ENCODE measurements at places on chromosomes 12 and 14. TPM values are rescaled to one million over a fixed set of nuclear protein-coding genes. Genes with fewer than 3 reads are reported as not detected.

DNA sequence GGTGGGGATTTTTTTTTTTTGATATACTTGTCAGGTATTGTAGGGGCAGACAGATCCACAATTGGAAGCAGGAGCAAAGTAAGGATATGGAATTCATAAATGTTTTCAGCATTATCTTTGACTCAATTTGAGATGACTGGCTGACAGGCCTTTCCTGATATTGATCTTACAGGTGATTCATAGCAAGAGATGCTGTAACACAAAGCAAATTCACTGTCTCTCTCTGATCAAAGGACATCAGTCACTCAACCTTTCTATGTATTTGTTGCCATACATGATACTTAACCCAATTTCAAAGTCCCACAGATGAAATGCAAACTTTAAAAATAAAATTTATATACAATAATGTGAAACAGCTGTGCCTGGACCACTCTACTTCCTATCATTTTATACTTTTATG, 1506.9 kb downstream of the AACS start:
- DNase-seq = no peak

- no peak for DNase-seq
Measured at GRCh38 chr14:75299059-75299458, 20.4 kb downstream of the FOS start.

DNA sequence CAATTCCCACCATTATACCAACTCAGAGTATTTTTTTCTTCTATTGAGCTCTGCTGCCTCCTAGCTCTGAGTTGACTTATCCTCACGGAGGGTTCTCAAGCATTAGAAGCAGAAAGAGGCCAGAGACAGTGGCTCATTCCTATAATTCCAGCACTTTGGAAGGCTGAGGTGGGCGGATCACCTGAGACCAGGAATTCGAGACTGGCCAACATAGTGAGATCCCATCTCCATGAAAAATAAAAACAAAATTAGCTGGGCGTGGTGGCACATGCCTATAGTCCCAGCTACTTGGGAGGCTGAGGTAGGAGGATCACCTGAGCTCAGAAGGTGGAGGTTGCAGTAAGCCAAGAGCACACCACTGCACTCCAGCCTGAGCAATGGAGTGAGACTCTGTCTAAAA, 21.0 kb downstream of the HPD start:
- no peak for DNase-seq

Gene PABPN1
- total RNA-seq = 28.2 TPM

- DNase-seq = no peak
Measured at GRCh38 chr12:105637470-105637869, 307.0 kb downstream of the C12orf75 start.

Gene GDF3
- total RNA-seq = not detected

Gene CLECL1
- not detected for total RNA-seq

DNA sequence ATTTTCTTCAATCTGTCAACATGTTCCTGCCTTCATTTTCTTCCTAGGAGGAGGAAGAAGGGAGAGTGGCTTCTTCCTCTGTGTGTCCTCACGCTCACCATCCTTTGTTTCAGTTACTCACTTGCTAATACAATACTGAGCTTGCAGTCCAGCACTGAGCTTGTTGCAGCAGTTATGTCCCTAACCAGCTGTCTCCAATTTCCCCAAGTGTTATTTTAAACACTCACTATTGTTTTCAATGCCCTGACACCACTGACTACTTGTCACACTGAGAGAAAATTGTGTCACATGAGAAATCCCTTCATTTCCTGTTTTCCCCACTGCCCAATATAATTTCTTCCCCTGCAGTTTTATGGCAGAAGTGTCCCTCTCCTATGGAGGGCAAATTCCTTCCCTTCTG, 53.4 kb downstream of the HSD17B6 start:
- DNase-seq = no peak

Gene HOXC10
- total RNA-seq = not detected

Gene LHX5
- total RNA-seq = not detected

GRCh38 chr12:59570145-59570544, 25.7 kb upstream of the SLC16A7 start:
- no peak for DNase-seq

Gene BEST3
- total RNA-seq = not detected

- no peak for DNase-seq
Measured at GRCh38 chr14:74400031-74400685, 25.9 kb downstream of the SYNDIG1L start.

DNA sequence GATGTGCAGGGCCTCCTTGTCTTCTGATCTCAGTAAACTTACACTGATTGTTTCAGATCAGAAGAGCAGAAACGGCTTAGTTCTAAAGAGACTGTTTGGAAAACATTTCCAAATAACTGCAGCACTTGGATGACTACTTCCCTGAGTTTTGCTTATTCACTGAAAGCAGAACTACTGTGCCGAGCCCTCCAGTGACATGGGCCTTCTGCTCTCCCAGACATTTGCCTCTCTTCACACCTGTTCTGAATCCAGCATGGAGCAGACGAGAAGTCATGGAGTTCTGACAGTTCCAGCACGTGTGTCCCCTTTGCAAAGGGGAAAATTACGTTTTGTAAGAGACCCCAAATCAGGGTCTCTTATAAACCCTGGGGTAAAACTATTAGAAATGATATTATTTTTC, 31.4 kb downstream of the ETNK1 start:
- no peak for DNase-seq

GRCh38 chr12:131457331-131458047, 253.4 kb upstream of the SFSWAP start:
- no peak for DNase-seq

GRCh38 chr14:96501740-96502620, at the start of gene PAPOLA:
Gene PAPOLA, plus strand, starts transcription at chr14:96502382. Its CDS starts 211 bp downstream, at chr14:96502593.
- peak; percentile 58 for DNase-seq

Gene PRB2
- not detected for total RNA-seq

- DNase-seq = peak; percentile 16
Measured at GRCh38 chr12:56193025-56193578, 3.8 kb upstream of the SMARCC2 start.

GRCh38 chr12:52191841-52192791, at the start of gene KRT80:
Gene KRT80, minus strand, starts transcription at chr12:52192014. Its CDS starts 112 bp downstream, at chr12:52191902.
- no peak for DNase-seq

Gene TCL1A
- total RNA-seq = not detected

DNA sequence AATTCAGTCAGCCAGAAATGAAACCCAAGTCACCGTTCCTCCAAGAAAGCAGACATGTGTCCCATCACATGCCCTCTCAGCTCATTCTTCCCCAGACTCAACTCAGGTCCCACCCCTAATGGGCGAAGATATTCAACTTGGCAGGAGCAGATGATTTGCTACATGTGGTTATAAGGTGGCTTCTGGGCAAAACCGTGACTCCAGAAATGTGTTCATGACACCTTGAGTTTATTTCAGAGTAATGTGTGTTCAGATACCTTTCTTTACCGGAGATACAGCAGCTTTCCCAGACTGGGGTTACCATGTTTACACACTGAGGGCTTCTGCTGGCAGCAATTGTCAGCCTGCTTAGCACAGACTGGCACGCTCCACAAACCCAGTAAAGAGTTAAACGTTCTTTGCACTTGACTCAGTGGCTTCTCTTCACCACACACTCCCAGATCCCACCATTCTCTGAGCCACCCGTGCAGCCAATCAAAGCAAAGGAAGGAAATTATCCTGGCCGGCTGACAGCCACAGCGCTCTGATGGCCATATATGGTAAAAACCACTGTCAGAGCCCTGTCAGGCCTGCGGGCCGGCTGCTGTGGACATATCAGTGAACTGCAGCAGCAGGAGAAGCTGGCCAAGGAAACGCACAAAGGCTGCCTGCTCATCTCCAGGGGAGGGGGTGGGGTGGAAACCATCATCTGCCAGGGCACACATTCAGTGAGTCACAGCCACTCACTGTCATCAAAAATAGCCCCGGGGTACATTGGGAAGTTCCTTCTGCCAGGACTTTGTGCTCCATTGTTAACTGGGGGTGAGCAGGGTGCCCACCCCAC, 39.9 kb downstream of the CORO1C start:
- DNase-seq = peak; percentile 72

Gene NANOG
- total RNA-seq = not detected

DNA sequence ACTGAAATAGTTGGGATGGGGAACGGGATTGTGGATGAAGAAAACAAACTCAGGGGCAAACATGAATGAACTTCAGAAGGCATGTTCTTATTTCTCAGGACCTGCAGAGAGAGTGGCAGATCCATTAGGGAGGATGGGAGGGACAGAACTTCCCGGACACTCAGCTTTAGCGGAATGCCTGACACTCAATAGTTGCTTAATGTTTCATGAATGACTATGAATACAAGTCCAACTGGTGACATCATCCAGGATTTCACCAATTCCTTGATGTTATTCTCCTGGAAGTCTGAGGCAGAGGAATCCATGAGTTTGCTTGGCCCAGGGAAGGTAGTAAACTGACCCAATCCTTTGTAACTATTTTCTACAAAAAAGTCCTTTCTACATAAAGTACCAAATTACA, 37.8 kb upstream of the LRRC10 start:
- no peak for DNase-seq

Gene TTC5
- total RNA-seq = 3.9 TPM

Gene KERA
- not detected for total RNA-seq

GRCh38 chr14:51871846-51872245, 11.4 kb downstream of the GNG2 start:
- no peak for DNase-seq

DNA sequence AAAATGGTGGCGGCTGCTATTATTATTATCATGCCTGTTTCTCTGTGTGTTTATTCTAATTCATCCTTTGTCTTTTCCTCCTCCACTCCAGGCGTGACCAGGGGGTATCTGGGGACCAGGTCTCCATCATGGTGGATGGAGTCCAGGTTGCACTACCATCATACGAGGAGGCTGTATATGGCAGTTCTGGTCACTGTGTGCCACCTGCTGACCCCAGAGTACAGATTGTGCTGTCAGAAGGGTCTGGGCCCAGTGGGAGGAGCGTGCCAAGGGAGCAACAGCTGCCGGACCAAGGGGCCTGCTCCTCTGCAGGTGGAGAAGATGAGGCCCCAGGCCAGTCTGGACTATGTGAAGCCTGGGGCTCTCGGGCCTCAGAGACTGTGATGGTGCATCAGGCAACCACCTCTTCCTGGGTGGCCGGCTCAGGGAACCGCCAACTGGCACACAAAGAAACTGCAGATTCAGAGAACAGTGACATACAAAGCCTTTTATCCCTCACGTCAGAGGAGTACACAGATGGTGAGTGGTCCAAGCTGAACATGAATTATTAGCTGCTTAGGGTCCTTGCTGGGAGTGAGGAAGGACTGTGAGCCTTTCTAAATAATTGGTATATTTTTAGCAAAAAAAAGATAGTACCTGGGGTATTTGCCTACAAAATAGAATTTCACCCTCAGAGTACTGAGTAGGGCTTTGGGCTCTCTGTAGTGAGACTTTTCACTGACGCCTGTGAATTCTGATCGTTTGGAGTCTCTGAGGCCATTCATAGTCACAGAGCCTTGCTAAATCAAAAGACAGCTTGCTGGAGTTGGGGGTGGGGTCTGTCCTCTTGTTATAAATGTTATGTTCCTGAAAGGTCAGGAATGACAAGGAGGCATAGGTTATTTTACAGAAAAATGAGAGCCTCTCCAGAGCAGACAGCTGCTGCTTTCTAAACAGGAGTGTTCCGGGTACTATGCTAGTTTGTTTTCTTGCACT, 58.1 kb upstream of the SRSF5 start:
- DNase-seq = no peak

Gene RPL10L
- total RNA-seq = not detected

Gene JAG2
- total RNA-seq = 25.9 TPM

- no peak for DNase-seq
Measured at GRCh38 chr12:96908423-96908675, 1.3 kb downstream of the NEDD1 start.

- DNase-seq = no peak
Measured at GRCh38 chr12:106288101-106288493, 14.4 kb upstream of the TCP11L2 start.
